Activated T-helper 1 cell treated with anti-CD3 and anti-CD28 coated beads, Interleukin-2, amount 50 U/mL, for 16 hours (primary cell): ENCODE measurements at places on chromosomes 2 and 18.

GRCh38 chr2:115161081-115161770 is 718.8 kb downstream of the DPP10 start:
- no peak for DNase-seq

- no peak for DNase-seq
These were observed 72.2 kb upstream of the DYNC1I2 start for GRCh38 chr2:171615069-171615468.

DNA sequence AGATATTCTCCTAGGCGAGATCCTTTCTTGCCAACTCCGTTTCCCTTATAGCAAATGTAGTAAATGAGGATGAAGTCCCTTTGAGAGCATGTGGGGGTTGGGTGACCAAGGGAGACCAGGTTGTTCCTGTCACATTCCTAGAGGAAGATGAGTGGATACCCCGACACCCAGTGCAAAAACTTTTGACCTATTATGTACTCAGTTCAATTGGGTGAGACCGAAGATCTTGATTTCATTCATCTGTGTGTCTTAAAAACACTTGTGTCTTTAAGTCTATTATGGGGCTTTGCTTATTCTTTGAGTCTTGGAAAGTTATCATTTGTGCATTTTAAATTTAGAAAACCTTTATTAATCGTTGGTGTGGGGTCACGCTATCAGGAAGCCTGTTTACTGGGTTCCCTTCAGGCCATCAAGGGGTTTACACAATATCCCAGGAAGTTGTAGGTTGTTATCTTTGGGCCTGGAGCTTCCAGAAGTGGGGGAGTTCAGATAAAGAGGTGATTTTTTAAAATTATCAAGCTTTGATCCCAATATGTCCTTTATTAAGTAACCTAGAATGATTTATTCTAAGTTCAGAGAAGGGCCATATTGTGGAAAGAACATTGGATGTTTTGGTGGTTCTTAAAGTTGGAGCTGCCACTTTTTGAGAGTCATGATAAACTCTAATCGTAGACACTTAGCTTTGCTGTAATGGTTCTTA is 2.8 kb downstream of the RHOB start:
- DNase-seq: no peak

DNA sequence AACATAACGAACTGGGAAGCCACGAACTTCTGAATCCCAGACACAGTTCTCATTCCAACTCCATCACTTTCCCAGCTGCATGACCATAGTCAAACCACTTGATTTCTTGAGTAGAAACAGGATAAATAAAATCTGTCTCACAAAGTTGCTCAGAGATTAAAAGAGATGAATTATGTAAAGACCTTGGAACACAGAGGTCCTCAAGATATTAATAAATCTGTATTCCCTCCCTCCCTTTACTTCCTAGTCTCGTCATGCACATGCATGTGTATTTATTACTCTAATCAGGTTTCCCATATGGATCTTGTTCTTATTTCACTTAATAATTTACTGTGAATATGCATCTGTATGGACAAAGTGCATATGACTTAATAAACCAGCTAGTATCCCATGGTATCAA is 21.1 kb upstream of the CSRNP3 start:
- no peak for DNase-seq

DNA sequence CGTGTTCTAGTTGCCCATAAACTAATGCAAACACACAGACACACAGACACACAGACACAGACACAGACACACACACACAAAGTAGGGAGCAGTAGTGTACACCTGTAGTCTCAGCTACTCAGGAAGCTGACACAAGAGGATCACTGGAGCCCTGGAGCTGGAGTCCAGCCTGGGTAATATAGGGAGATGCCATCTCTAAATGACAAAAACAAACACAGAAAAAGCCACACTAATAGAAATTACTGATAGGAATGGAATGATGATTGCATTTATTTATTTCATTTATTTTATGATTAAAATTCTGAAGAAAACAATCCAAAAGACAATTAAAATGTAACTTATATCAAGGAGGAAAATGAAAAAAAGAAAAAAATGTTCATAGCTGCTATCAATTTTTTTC is 30.8 kb downstream of the TCF4 start:
- no peak for DNase-seq
